ENCODE measurements at places on chromosomes 11 and 22.

DNA sequence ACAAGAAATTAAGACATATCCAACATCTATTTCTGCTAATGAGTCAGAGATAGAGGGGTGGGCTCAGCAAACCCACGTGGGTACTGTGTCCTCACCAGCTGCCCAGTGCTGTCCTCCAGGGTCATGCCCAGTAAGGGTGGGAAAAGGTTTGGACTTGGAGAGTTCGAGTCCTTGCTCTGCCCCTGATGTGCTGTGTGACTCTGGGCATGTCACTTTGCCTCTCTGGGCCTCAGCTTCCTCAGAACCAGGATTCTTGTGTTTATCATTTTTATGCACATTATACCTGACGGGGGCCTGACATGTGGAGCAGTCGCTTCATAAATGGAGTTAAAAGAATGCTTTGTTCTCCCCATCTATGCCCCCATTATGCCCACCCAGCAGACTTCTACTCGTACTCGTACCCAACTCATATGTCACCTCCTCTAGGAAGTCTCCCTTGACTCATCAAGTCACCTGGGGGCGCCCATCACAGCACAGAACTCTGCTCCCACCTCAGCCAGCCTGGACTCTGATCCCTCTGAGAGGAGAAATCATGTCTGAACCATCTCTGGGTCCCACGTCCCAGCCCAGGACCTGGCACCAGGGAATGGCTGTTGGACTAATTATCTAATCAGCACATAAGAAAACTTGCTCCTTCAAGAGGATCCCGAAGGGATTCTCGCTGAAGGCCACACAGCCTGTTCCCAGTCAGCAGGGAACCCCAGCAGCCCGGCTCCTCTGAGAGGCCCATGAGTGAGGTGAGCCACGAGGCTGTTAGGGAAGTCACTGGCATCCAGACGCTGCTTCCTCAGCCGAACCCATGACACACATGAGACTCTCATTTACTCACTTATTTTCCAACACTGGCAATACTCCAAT is 38.7 kb upstream of the TSKU start:
- DNase-seq, result no peak

DNA sequence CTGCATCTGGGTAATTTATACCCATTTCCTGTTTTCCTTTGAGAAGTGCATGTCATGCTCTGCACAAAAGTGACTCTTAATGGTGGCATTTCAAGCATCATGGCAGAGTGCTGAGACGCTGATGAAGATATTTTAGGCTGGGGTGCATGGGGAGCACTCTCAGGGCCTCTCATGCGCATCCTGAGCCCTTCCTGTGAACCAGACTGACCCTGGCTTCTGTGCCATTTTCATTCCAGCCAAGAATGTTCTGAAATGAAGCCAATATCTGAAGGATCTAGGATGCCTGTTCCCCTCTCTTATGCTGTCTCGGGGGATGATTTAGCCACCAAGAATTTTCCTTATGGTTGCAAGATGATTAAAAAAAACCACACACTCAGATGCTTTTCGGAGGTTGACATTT is 61.5 kb downstream of the MIAT start:
- DNase-seq, result peak; percentile 6

- peak; percentile 95 for DNase-seq
Measured at GRCh38 chr11:122197066-122197987, 81.3 kb upstream of the BLID start.

GRCh38 chr22:31272522-31273446 is 19.5 kb downstream of the PIK3IP1 start:
- DNase-seq, result peak; percentile 61

All from epithelial cell of esophagus (primary cell).